H4 (cell line): ENCODE measurements at places on chromosomes 7 and 10. TPM values are rescaled to one million over a fixed set of nuclear protein-coding genes. Genes with fewer than 3 reads are reported as not detected.

DNA sequence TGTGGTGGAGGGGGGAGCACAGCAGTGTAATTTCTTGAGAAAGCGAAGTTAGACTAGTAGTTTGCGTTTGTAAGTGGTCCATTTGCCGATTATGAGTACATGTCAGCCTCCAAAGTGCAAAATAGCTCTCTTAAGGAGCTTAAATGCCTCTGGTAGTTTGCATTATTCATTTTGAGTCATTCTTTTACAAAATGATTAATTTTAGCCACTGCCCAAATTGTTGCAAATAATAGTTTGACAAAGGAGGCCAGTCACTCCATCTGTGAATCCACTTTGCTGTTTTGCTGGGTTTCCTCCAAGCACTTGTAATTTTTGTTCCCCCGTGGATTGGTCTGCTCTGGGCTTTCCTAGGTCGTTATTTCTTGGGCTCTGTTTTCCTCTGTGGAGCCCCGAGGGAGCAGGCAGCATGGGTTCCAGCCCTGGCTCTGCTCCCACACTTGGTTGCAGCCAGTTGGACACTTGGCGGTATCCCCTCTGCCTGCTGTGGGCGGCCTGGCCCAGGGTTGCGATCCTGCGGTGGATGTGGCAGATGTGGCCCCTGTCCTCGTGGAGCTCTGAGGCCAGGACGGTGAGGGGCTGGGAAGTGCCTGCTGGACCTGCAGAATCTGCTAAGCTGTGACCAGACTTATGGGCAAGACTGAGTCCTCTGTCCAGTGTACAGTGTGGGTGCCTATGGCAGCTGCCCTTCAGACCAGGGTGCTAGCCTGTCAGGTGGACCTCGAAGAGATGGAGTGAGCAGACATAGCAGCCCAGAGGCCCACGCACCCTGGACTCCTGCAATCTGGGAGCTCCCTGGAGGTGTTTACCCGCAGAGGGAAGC is 129.1 kb upstream of the BTBD16 start:
- no peak for DNase-seq

GRCh38 chr7:11786186-11786585 is 45.8 kb downstream of the THSD7A start:
- peak; percentile 68 for DNase-seq

DNA sequence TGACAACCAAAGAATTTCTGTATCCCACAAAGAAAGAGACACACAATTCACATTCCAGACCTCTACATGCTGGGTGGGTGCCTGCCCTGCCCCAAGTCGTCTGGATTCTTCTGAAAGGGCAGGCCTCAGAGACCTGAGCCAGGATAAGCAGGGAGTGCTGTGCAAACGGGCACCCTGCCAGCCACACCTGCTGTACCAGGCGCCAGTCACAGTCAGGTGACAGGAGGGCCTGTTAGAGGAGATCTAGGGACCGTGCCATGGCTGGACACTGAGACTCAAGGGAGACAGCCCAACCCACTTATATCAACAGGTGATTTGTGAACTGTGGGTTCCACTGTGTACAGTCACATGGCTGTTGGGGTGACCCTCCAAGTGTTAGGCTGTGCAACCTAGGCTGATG is 103.1 kb upstream of the AFAP1L2 start:
- no peak for DNase-seq

DNA sequence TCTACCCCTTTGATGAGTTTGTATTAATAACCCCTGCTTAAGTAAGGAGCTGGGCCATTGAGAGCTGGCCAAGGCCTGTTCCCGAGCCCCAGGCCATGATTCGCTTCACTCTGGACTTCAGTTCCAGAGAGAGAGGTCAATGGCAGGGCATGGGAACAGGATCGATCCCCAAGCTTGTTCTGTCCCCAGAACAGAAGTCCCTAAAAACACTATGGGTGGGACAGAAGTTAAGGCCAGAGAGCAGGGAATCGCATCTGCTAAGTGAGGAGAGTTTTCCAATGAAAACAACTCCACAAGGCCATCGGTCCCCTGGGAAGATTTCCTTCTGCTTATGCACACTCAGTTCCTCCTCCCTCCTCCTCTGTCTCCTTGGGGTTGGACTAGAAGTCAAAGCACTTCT is 159.6 kb downstream of the LSM5 start:
- no peak for DNase-seq

GRCh38 chr10:97713826-97714400 is 383 bp downstream of the MARVELD1 start:
- peak; percentile 69 for DNase-seq

GRCh38 chr7:110281362-110281761 is 809.6 kb upstream of the LRRN3 start:
- no peak for DNase-seq

DNA sequence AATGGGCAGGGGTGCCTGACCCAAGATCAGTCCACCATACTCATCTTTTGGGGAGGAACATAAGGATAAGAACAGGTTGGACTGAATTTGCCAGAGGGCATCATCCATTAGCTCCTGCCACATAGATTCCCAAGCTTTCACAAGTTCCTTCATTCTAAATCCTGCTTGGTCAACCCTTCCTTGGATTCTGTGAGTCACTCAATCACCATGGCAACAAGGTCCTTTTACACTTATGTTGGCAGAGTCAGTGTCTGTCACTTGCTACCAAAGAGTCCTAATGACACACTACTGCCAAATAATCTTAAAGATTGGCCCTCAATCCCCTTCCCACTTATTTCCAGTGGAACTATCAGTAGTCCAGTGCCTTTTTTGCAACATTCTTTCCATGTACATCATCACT is 5.0 kb upstream of the LGI1 start:
- DNase-seq: peak; percentile 62

- no peak for DNase-seq
Observed at GRCh38 chr7:105874055-105874454, 2.3 kb downstream of the ATXN7L1 start.

DNA sequence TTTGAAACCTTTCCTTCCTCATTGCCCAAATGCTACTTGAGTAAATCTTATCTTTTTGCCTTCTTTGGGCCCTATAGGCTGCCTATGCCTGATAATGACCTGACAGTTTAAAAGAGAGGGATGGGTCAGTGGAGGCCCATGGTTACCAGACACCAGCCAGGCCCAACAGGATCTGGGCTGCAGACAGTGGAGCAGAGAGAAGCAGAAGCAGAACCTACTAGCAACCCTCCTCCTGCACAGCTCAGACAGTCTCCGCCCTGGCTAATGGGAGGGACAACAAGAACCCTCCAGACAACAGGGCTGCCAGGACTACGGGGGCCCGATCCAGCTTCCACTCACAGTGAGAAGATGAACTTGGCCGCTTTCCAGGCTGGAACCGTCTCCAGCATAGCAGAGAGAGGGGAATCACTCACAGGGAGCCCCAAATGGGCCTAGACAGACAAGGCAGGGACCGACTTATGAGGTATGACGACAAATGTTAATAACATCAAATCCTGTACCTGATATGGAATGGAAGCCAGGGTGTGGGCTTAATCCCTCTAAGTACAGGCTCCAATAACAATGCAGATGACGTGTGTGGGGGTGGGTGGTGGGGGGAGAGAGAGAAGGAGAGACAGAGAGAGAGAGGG is 31.7 kb upstream of the DGKI start:
- DNase-seq: no peak

DNA sequence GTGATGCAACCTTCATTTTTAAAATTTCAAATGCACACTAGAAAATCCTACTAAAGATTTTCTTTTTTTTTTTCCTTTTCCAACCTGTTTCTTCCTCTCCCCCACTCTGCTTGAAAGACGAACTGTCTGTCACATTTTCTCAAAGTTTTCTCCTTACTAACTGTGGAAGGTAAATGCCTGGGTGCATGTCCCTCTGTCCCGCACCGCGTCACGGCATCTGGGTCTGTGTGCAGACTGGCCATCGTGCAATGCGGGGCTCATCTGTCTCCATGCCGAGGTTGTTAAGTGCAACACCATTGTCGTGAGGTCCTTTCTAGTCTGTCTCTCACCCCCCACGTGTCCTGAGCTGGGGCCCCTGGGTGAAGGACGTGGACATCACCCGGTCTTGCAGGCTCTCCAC is 28.4 kb downstream of the PFKFB3 start:
- no peak for DNase-seq

- DNase-seq: no peak
Observed at GRCh38 chr10:93063977-93064660, 3.5 kb downstream of the CYP26C1 start.

GRCh38 chr10:806451-807162 is 117.1 kb upstream of the DIP2C start:
- no peak for DNase-seq

DNA sequence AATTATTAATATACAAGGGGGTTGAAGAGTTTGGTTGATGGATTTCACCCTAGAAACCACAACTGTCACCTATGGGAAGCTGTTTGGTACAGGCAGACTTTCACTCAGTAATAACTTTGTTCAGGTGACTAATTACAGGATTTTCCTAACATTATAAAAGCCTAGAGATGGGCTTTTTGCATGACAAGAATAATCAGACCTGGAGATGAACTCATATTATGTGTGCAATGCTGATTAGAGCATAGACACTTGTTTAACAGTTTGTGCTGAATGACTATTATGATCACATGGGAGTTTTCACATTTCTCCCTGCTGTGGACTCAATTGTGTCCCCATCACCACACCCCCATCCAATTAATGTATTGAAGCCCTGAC is 90.2 kb upstream of the STEAP4 start:
- DNase-seq: no peak

GRCh38 chr7:106621393-106622132 is 39.4 kb downstream of the CCDC71L start:
- no peak for DNase-seq

GRCh38 chr7:158706710-158707590 is 2.3 kb upstream of the NCAPG2 start:
- DNase-seq: no peak

DNA sequence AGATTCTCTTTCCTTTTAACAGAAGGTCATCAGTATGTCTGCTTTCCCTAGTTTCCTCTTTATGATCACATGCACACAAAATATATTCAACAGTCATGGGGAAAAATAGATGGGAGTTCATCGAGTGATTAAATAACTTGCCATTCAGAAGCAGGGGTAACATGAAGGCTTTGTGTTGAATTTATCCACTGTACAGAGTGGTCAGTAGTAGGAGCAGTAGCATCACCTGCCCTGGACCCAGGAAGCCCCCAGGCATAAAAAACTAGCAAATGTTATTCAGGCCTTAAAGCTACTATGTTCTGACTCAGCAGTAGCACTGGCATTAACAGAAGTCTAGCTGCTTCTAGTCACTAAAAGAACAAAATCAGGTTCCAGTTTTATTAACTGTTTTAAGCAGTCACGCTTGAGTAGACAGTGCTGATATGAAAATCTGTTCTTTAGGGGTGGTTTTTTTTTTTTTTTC is 31.4 kb upstream of the FAM133B start:
- no peak for DNase-seq

- DNase-seq: no peak
Observed at GRCh38 chr7:991729-992656, 9.0 kb downstream of the CYP2W1 start.

DNA sequence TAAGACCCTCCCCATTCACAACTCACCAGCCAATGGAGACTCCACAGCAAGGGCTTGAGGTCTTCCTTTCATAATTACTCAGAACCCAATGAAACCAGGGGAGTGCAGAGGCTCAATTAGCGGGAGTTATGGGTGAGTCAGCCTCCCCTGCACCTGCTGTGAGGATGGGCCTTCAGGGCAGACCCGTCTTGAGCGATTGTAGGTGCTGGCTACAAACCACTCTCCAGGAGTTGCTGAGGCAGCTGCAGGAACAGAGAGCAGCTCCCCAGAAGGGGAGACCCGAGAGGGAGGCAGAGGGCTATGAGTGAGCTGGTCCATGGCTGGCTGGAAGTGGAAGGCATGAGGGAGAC is 58.5 kb upstream of the SORCS3 start:
- DNase-seq: no peak

- DNase-seq: no peak
Observed at GRCh38 chr7:15839416-15840100, 153.1 kb upstream of the MEOX2 start.

- DNase-seq: no peak
Observed at GRCh38 chr10:112932658-112933057, 17.4 kb upstream of the TCF7L2 start.

GRCh38 chr10:80471715-80472233 is 17.7 kb downstream of the TSPAN14 start:
- DNase-seq: no peak

DNA sequence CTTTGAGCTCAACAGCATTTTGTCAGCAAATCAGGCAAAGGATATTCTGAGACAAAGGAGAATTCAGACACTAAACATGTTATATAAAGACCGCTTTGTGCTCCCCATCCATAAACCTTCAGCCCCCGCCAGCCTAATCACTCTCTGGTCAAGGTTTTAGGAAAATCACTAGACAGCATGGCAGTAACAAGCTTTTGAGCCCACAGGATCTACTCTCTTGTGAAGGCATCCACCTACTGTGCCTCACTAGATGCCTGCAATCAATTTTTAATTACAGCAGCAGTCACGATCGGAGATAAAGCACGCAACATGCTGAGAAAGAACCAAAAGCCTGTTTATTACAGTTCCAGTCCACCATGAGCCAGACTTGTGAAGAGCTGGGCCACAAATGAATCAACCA is 19.1 kb downstream of the PDE1C start:
- no peak for DNase-seq

Gene ACHE
- 0.15 TPM in 1 of 2 replicates, not detected in the other for total RNA-seq

Gene MOGAT3
- not detected in 2 replicates for total RNA-seq

Gene ZNF853
- 2.8 and 3.7 TPM in 2 replicates for total RNA-seq

Gene LEP
- total RNA-seq: not detected in 2 replicates

Gene CARD11
- 0.04 TPM in 1 of 2 replicates, not detected in the other for total RNA-seq

Gene EPHA1
- total RNA-seq: not detected in 2 replicates

Gene FAM20C
- 132 and 164 TPM in 2 replicates for total RNA-seq

Gene ELN
- total RNA-seq: not detected in 2 replicates

Gene FEZF1
- 2.3 and 2.4 TPM in 2 replicates for total RNA-seq

Gene JAZF1
- total RNA-seq: 13.3 and 20.6 TPM in 2 replicates

Gene PLPP4
- 2.6 and 14.7 TPM in 2 replicates for total RNA-seq

Gene HABP2
- total RNA-seq: not detected in 2 replicates

Gene TNKS2
- 13.1 and 13.2 TPM in 2 replicates for total RNA-seq

Gene PNLIPRP3
- total RNA-seq: not detected in 2 replicates

Gene EZH2
- total RNA-seq: 15.2 and 30.6 TPM in 2 replicates

Gene OR2A12
- total RNA-seq: not detected in 2 replicates

Gene DNAJC2
- 20.6 and 22.8 TPM in 2 replicates for total RNA-seq

Gene RAB19
- not detected in 2 replicates for total RNA-seq

Gene NHLRC2
- 7.6 and 10.2 TPM in 2 replicates for total RNA-seq
